Fibroblast of skin of right quadriceps (primary cell): ENCODE measurements at places on chromosomes 1 and 21.

DNA sequence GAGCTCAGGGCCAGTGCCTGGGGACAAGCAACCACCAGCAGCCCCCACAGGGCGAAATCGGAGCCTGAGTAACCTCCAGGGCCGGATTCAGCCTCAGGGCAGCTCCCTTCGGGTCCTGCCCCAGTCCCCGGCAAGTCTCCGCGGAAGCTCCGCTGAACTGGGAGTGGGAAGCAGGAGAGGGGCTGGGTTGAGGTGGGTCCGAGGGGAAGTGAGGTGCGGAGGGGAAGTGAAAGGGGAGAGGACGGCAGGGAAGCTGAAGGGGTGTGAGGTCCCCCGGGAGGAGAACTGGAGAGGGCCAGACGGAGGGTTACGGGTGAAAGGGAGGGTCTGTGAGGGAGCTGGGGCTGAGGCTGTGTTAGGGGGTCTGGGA lies 560 bp downstream of the PADI2 start:
- no peak for DNase-seq

DNA sequence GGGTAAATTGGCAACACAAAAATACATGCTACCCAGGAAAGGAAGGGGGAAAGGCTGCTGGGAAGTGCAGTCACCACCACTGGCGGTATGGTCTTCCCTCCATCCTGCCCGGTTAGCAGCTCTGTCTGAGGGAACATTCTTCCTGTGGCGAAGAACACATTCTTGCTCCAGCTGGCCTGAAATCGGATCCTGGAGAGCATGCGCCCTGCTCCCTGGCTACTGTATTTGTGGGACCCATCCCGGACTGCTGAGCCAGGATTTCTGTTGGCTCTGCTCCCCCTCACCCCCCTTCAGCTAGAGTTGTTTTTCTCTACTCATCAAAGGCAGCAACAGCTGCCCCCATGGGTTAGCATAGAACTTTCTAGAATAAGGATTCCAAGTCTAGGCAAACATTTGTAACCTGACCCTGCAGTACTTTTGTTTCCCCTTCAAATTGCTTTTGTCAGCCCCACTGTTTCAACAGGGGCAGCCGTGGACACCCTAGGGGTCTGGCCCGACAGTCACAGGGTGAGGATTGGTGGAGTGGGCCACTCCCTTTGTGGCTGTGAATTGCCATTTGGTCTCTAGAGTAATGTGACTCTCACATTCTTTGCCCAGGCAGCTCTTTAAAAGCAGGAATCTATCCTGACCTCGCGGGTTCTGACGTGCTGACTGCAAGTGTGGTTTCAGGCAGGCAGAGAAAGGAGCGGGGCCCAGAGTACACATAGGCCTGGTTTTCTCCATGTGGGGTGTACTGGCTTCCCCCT lies 157.7 kb downstream of the TOMM20 start:
- peak; percentile 99 for DNase-seq

DNA sequence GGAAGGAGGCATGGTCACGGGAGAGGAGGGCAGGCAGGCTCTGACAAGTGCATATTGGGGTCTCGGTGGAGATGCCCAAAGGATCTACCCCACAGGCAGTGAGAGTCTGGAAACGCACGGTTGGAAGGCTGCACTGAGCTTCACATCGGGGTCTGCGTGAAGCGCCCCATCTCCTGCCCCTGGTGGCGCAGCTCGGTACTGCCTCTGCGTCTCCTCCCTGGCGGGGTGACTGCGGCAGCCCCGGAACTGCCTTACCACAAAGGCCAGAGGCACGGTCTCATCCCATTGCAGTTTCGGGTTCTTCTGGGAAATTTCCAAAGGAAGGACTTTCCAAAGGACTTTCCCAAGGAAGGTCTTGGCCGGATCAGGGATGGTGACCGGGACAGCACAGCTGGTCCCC lies 69.2 kb upstream of the AJAP1 start:
- no peak for DNase-seq

- no peak for DNase-seq
These were observed 34.7 kb downstream of the STYXL2 start for GRCh38 chr1:167128261-167129227.

GRCh38 chr1:30756545-30757351 lies 826 bp downstream of the LAPTM5 start:
- DNase-seq = peak; percentile 90

DNA sequence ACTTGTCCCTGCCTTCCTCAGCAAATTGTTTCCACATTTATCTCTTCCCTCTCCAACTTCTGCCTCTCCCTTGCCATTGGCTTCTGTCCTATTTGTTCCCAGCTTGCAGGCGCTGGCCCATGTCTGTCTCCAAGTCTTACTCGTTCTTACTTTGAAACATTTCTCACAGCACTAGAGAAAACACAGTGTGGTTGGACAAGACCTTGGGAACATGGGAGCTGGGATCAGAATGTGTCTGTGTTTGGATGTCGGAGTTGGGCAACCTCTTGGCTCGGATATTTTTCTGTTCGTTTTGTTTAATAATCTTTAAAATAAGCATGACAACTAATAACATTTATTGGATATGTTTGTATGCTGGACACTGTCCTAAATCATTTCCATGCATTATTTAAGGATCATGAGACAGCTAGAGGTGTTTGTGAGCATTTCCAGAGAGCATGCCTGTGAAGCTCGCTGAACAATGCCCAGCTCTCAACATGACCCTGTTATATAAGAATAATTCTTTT lies 5.9 kb upstream of the BRWD1 start:
- peak; percentile 6 for DNase-seq

- DNase-seq = no peak
These were observed 758 bp upstream of the HUNK start for GRCh38 chr21:31872072-31872451.

DNA sequence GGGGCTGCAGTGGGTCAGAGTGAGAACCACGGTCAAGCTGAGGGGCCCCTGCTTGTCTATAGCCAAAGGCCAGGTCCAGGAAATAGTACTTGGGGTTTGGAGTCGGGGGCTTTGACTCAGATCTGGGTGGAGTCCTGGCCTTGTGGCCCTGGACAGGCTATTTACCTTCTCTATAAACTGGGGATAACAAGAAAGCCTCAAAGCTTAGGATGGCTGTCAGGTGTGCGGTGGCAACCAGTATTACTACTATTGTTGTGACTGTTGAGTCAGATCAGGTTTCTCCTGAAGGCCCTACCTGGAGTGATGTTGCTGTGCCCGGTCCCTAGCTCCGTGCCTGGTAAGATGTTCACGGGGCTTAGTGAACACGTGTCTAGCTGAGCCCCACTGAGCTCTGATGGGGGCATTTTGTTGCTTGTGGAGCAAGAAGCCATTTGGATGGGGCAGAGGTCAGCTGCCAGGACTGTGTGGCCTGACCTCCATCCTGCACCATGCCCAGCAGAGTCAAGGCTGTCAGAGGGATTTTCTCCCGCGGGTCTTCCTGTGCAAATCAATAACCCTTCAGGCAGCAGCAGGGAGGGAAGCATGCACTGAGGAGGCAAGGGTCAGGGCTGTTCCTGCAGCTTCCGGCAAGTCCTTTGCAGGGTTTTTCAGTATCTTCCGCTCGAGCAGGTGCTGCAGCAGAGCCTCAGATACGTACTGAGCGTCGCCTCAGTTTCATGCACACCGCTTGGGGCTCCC lies 170.3 kb downstream of the CAMTA1 start:
- no peak for DNase-seq
